ENCODE measurements at places on chromosomes 6 and 20. TPM values are rescaled to one million over a fixed set of nuclear protein-coding genes. Genes with fewer than 3 reads are reported as not detected.

GRCh38 chr6:75791881-75792280 lies 42.8 kb downstream of the MYO6 start:
- no peak for DNase-seq

The DNAJC5 gene
- total RNA-seq: 47.5 TPM

- DNase-seq: no peak
Measured at GRCh38 chr6:46129291-46129628, 529 bp upstream of the ENPP4 start.

The SCGN gene
- not detected for total RNA-seq

- DNase-seq: no peak
Measured at GRCh38 chr6:167095888-167096287, 27.0 kb upstream of the CCR6 start.

The PRSS35 gene
- 0.26 TPM for total RNA-seq

- no peak for DNase-seq
Measured at GRCh38 chr20:42678895-42679294, 510.8 kb downstream of the PTPRT start.

DNA sequence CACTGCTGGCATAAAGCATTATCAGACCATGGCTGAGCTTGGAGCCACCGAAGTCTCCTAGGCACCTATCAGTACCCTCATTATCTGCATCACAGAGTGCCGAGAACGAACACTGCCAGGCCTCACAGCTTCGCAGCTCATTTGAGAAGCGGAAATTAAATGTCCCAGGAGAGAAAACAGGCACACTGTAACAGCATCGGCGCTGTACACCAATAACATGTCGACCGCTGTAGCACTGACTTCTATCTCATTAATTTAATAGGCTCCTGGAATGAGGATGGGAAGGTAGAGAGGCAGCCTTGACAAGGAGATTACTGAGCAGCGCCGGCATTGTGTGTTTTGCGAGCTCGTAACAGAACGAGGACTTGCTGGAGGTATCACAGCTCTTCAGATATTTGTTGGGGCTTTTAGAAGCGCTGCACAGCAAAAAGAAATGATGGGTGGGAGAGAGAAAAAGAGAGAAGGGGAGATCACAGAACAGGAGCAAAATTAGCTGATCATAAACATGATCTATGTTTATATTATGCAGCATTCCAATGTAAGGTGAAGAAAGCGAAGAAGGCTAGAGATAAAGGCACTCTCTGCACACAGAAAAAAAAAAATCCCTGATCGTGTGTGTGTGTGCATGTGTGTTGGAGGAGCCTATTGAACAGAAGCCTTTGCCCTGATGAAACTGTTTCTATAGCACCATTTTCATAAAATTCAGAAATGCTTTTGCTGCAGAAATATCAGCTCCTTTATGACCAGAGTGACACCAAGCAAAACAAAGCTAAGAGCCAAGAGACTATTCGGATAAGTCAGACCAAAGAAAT lies 29.2 kb downstream of the ID4 start:
- DNase-seq: no peak

GRCh38 chr20:34006619-34007018 lies 12.9 kb downstream of the RALY start:
- DNase-seq: no peak

DNA sequence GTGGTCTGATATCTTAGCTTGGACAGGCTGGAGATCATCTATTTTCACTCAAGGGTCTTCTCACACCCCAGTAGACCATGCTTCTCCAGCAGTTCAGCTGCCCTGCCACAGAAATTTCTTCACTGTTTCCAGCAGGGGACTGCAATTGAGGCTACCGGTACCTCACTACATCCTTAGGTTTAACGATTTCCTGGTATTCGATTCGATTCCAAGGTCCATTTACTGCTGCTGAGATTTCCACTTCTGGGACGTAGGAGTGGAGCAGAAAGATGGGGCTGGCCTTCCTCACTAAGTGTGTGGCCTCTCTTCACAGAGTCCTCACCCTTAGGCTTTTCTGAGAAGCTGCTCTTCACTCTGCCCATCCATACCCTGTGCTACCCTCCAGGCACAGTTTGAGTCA lies 6.2 kb downstream of the VPS16 start:
- no peak for DNase-seq

DNA sequence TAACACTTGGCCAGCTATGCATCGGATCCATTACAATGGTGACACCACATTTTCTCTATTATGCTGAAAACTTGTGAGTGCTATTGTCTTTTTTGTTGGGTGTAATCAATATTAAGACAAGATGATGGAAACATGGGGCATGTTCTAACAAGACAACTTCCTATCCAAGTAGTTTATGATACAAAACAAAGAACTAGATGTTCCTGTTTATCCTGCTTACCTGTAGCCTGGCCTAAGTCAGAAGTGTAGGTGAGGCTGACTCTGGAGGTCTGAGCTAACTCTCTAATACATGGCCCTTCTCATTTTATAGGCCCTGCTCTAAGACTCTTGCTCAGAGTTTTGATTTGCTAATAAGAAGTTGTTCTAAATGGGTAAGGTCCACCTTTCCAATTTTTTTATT lies 242.4 kb upstream of the STXBP5 start:
- no peak for DNase-seq

GRCh38 chr20:38882600-38882999 lies 43.6 kb upstream of the FAM83D start:
- no peak for DNase-seq

DNA sequence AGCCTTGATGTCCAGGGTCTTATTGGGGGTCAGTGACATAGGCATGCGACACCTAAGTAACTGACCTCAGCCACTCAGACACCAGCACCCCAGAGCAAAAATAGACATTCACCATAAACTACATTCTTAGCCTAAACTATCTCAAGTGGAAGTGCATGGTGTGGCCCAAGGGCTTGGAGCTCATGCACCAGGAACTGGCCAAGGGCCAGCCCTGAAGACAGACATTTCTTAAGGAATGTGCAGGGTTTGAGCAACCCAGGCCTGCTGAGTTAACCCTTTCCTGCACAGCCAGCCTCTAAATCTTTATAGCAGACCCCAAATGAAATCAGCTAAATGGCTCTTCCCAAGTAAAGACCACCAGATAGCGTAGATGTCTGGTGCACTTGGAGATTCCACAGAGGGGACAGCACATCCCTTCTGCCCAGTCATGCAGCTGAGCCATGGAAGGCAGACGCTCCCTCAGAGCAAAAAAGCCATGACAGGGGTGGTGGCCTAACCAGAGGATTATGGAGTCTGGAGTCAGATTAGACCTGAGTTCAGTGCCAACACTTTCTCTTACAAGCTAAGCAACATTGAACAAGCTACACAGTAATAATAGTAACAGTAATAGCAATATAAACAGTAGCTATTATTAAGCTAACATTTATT lies 222.6 kb downstream of the ZMYND8 start:
- no peak for DNase-seq

DNA sequence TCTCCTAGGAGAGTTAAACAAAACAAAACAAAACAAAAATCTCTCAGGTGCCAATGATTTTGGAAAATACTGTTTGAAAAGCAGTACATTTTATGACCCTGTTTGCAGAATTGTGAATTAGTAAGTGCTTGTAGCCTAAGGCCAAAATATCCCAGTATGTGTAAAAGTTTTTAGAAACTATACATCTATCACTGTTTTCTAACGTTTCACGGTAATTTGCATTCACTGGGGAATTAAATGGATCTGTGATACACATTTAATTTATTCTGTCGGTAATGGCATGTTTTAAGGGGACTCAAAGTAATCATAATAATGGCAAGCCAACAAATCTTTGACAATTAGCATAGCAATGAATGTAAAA lies 95.6 kb upstream of the FAM184A start:
- no peak for DNase-seq

- peak; percentile 7 for DNase-seq
Measured at GRCh38 chr20:63042448-63043071, 35.8 kb upstream of the BHLHE23 start.

- no peak for DNase-seq
Measured at GRCh38 chr6:29742127-29742526, 18.9 kb downstream of the HLA-F start.

The VARS1 gene
- total RNA-seq: 65.0 TPM

GRCh38 chr6:15335916-15336315 lies 90.0 kb downstream of the JARID2 start:
- DNase-seq: no peak

The SLC22A1 gene
- 6.1 TPM for total RNA-seq

- no peak for DNase-seq
Measured at GRCh38 chr6:37785663-37786270, 33.8 kb upstream of the ZFAND3 start.

DNA sequence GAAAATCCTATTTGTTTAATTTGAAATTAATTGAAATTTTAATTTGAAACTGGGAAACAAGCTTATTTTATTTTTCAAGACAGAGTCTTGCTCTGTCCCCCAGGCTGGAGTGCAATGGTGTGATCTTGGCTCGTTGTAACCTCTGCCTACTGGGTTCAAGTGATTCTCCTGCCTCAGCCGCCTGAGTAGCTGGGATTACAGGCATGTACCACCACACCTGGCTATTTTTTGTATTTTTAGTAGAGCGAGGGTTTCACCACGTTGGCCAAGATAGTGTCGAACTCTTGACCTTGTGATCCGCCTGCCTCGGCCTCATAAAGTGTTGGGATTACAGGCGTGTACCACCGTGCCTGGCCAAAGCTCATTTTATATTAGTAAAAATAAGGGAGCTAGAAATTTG lies 4.2 kb downstream of the SRSF3 start:
- DNase-seq: no peak

The EPPIN gene
- not detected for total RNA-seq
